ENCODE measurements at places on chromosomes 7 and 10.

DNA sequence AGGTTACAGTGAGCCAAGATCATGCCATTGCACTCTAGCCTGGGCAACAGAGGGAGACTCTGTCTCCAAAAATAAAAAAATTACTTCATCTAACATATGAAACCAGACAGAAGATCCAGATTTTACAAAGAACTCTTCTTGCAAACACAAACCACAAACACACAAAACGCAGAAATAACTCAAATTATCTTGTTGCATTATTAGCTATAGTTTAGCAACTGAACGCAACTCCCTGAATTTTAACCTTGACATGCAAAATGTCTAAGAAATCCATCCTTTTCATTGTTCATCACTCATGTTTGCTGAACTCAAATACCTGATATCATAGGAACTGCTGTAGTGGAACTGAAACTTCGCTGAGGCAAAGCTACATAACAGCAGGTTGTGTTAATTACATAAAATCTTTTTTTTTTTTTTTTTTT is 64.1 kb downstream of the MICU1 start:
- peaks cover 9% of the 10 kb centered on the region for H3K4me1 ChIP-seq
- no peak for DNase-seq
- H3K27ac ChIP-seq, result no peak overlapping the region
- no peak overlapping the region for H3K4me3 ChIP-seq

DNA sequence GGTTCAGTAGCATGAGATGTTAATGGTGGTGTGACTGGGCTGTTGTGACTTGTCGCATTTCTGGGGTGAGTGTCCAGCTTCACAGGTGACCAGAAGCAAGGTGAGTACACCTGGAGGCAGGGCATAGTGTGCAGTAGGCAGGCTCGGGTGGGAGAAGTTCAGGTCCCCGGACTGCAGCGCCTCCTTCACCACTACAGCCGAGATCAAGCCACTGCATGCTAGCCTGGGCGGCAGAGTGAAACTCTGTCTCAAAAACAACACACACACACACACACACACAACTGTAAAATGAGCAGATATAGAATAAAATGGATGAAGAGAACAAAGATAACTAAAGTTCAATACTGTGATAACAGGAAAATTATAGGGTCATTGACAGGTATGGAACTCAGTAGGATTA is 11.1 kb upstream of the PARD3 start:
- H3K4me3 ChIP-seq, result no peak overlapping the region
- no peaks in the 10 kb centered on the region for H3K36me3 ChIP-seq
- H3K27me3 ChIP-seq, result peaks cover 3% of the 10 kb centered on the region
- no peak for DNase-seq

DNA sequence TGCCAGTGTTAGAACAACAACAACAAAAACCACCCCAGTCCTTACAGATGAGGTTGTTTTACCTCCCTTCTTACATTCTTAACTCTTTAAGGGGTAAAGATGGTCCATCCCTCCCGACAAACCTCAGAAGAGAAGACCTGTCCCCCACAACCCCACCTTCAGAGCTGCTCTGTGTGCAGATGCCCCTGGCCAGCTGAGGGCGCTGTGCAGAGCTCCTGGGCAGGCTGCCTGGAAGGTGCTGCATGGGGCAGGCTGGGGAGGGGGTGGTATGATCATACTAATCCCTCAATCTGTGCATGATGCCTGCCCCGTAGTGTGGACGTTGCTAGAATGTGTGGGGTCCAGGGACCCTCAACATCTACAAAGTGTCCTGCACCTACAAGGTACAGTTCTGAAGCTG is 387.1 kb downstream of the INHBA start:
- H3K36me3 ChIP-seq, result no peaks in the 10 kb centered on the region
- H3K27me3 ChIP-seq, result no peaks in the 10 kb centered on the region
- H3K4me1 ChIP-seq, result no peaks in the 10 kb centered on the region
- H3K27ac ChIP-seq, result no peak overlapping the region
- DNase-seq, result no peak
- H3K4me3 ChIP-seq, result no peak overlapping the region

DNA sequence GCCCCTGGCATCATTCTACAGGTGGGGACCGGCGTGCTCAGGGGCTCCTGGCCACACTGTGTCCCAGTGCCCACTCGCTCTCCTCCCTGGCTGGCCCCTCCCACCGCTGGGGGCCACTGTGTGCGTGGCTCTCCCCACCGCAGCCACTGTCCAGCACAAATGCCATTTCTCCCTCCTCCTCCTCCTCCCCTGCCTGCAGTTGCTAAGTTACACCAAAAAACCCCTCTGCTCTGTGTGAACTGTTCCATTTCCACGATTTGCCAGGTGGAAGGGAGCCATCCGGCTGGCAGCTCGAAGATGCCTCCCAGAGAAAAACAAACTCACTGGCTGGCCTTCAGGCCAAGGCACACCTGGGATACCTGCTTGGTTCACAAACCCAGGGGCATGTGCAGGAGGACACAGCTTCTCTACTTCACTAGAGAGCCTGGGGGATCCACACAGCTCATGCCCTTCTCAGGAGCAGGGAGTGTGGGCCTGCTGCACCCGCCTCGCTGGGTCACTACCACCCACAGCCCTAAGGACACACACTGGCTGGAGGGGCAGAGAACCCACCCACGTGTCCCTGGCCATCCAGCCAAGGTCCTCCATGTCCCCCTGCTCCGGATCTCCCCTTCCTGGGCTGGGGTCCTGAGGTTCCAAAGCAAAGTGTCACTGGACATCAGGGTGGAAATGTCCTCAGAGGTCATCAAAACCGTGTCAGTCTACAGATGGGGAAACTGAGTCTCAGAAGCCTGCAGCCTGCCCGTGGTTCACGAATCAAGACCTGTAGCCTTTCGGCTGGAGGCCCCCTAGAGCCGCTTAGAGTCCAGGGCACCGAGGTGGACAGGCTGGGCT is 1.7 kb downstream of the RASGEF1A start:
- peaks cover 53% of the 10 kb centered on the region for H3K27me3 ChIP-seq
- no peak for DNase-seq
- H3K4me3 ChIP-seq, result no peak overlapping the region
- H3K4me1 ChIP-seq, result peaks cover 9% of the 10 kb centered on the region
- H3K36me3 ChIP-seq, result no peaks in the 10 kb centered on the region

- peaks cover 33% of the 10 kb centered on the region for H3K4me1 ChIP-seq
- H3K27me3 ChIP-seq, result no peaks in the 10 kb centered on the region
- DNase-seq, result no peak
- H3K4me3 ChIP-seq, result no peak overlapping the region
- no peak overlapping the region for H3K27ac ChIP-seq
- no peaks in the 10 kb centered on the region for H3K36me3 ChIP-seq
Measured at GRCh38 chr10:63437116-63437949, 28.4 kb downstream of the JMJD1C start.

DNA sequence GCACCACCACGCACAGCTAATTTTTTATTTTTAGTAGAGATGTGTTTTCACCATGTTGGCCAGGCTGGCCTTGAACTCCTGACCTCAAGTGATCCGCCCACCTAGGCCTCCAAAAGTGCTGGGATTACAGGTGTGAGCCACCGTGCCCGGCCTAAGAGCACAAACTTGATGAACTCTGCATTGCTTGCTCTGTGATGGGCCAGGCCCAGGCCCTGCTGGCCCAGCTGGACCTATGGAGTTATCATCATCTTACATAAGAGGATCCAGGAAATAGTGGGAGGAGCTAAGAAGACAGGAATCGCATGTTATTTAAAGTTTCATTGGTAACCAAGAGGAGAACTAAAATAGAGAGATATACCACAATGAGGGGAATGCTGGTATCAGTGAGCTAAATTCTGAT is 86.9 kb downstream of the DAGLB start:
- H3K36me3 ChIP-seq, result no peaks in the 10 kb centered on the region
- H3K4me3 ChIP-seq, result no peak overlapping the region
- no peaks in the 10 kb centered on the region for H3K4me1 ChIP-seq
- no peaks in the 10 kb centered on the region for H3K27me3 ChIP-seq
- DNase-seq, result no peak
- H3K27ac ChIP-seq, result no peak overlapping the region

GRCh38 chr10:24307696-24308485 is 99.0 kb downstream of the KIAA1217 start:
- DNase-seq, result no peak
- no peaks in the 10 kb centered on the region for H3K27me3 ChIP-seq
- peaks cover 24% of the 10 kb centered on the region for H3K4me1 ChIP-seq
- H3K36me3 ChIP-seq, result no peaks in the 10 kb centered on the region

DNA sequence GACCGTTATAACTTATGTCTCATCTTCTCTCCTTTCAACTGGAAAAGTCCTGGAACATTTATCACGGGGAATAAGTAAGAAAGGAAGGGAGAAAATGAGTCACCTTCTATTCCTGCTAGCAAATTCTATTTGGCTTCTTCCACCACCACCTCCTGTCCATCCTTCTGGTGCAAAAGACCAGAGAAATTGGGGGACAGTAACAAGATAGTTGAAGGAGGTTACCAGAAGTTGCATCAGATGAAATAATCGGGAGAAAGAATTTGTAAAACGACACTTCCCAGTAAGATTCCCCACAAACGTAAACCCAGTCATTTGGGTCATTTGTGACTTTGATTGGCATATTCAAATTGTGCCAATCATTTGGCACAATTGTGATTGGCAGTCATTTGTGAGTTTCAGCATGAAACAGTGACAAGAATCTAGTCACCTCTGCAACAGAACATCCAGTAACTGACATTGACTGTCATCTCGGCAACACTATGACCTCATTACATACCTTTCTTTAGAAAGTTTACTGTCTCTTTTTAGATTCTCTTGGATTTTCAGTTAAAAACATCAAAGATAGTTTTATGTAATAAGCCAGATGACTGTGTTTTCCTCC is 51.3 kb upstream of the PIK3CG start:
- no peak overlapping the region for H3K4me3 ChIP-seq
- peaks cover 8% of the 10 kb centered on the region for H3K4me1 ChIP-seq
- no peaks in the 10 kb centered on the region for H3K27me3 ChIP-seq
- H3K27ac ChIP-seq, result no peak overlapping the region
- H3K36me3 ChIP-seq, result no peaks in the 10 kb centered on the region
- DNase-seq, result no peak

GRCh38 chr7:113289140-113289740 is 170.9 kb upstream of the SMIM30 start:
- no peak overlapping the region for H3K4me3 ChIP-seq
- H3K36me3 ChIP-seq, result no peaks in the 10 kb centered on the region
- H3K4me1 ChIP-seq, result peaks cover 6% of the 10 kb centered on the region
- DNase-seq, result no peak
- H3K27ac ChIP-seq, result no peak overlapping the region

GRCh38 chr7:37741776-37742175 is 58.2 kb downstream of the GPR141 start:
- no peaks in the 10 kb centered on the region for H3K36me3 ChIP-seq
- H3K27ac ChIP-seq, result no peak overlapping the region
- H3K4me3 ChIP-seq, result no peak overlapping the region
- DNase-seq, result no peak

DNA sequence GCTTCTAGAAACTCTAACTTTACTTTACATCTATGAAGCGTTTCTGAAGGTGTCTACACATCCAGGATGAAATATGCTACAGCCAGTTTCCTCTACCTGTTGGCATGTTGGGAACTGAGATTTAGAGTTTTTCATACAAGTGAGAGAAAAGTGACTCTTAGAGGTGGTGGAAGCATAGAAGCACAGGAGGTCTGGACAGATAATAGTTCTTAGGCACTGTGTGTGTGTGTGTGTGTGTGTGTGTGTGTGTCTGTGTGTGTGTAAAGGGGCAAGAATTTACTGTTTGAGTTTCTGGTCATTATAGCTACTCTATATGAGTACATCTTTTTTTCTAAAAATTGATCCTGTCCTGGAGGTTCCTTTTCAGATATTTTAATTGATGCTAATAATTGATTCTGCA is 110.7 kb upstream of the MTPN start:
- H3K36me3 ChIP-seq, result no peaks in the 10 kb centered on the region
- no peak overlapping the region for H3K4me3 ChIP-seq
- peaks cover 14% of the 10 kb centered on the region for H3K27me3 ChIP-seq
- no peak overlapping the region for H3K27ac ChIP-seq
- peaks cover 6% of the 10 kb centered on the region for H3K4me1 ChIP-seq

- DNase-seq, result no peak
- H3K4me3 ChIP-seq, result no peak overlapping the region
- no peaks in the 10 kb centered on the region for H3K27me3 ChIP-seq
- no peak overlapping the region for H3K27ac ChIP-seq
- peaks cover 9% of the 10 kb centered on the region for H3K4me1 ChIP-seq
Measured at GRCh38 chr7:31764462-31764861, 77.4 kb downstream of the PPP1R17 start.

DNA sequence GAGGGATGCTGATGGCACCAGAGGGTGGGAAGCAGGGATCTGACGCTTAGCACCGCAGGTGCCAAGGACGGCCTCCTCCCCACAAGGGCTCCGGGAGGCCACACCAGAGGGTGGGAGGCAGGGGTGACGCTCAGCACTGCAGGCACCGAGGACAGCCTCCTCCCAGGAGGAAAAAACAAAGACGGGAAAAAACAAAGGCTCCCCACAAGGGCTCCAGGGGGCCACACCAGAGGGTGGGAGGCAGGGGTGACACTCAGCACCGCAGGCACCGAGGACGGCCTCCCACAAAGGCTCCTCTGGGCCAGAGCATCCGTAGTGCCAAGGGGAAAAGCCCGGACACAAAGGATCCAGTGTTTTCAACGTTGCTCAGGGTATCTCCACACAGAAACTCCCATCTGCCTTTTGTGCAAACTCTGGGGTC is 25.6 kb downstream of the DIP2C start:
- H3K36me3 ChIP-seq, result no peaks in the 10 kb centered on the region
- H3K4me1 ChIP-seq, result peaks cover 51% of the 10 kb centered on the region
- DNase-seq, result no peak
- H3K27me3 ChIP-seq, result no peaks in the 10 kb centered on the region

- H3K27ac ChIP-seq, result no peak overlapping the region
- H3K4me3 ChIP-seq, result no peak overlapping the region
- H3K4me1 ChIP-seq, result peaks cover 14% of the 10 kb centered on the region
- no peaks in the 10 kb centered on the region for H3K36me3 ChIP-seq
- H3K27me3 ChIP-seq, result no peaks in the 10 kb centered on the region
Measured at GRCh38 chr10:116311706-116312490, 12.3 kb upstream of the CCDC172 start.

- H3K27me3 ChIP-seq, result no peaks in the 10 kb centered on the region
- H3K27ac ChIP-seq, result peak overlapping the region; percentile 69
- H3K4me1 ChIP-seq, result peaks cover 14% of the 10 kb centered on the region
- peaks cover 4% of the 10 kb centered on the region for H3K36me3 ChIP-seq
- no peak for DNase-seq
Measured at GRCh38 chr7:134593530-134594392, 44.9 kb downstream of the AKR1B15 start.

- no peak for DNase-seq
- no peak overlapping the region for H3K27ac ChIP-seq
- H3K4me1 ChIP-seq, result peaks cover 48% of the 10 kb centered on the region
- H3K27me3 ChIP-seq, result no peaks in the 10 kb centered on the region
Measured at GRCh38 chr10:60352105-60352504, 37.6 kb downstream of the ANK3 start.

DNA sequence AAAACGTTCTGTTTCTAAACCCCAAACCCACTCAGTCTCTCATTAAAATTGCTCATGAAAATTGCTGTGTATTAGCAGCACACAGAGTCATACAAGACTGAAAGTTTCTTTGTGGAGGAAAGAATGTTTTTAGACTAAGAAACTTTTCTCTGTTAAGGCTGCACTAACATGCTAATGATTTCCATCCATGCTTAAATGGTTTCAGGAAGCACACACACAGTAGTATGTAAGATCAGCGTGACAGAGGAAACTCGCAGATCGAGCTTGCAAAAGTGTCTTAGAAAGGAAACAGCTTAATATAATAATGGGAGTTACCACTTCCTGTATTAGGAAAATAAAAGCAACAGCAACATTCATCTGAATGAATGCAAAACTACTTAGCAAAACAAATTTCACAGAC is 112.7 kb downstream of the ICA1 start:
- H3K27me3 ChIP-seq, result no peaks in the 10 kb centered on the region
- no peak overlapping the region for H3K27ac ChIP-seq
- peaks cover 3% of the 10 kb centered on the region for H3K36me3 ChIP-seq
- peaks cover 2% of the 10 kb centered on the region for H3K4me1 ChIP-seq
- no peak overlapping the region for H3K4me3 ChIP-seq

Measured in chondrocyte (in vitro differentiated cells).